ENCODE measurements at places on chromosomes 3 and 15. TPM values are rescaled to one million over a fixed set of nuclear protein-coding genes. Genes with fewer than 3 reads are reported as not detected.

Gene CMTM6
- 43.5 TPM for total RNA-seq

Gene TRPM1
- total RNA-seq = not detected

Gene ST3GAL6
- total RNA-seq = 0.68 TPM

Gene LYSMD4
- 4.4 TPM for total RNA-seq

Gene ALDH1A2
- 0.15 TPM for total RNA-seq

Gene GALK2
- total RNA-seq = 21.3 TPM

Gene PROS1
- total RNA-seq = 10.8 TPM

Gene RAD51
- total RNA-seq = 17.9 TPM

Gene ZNF660
- not detected for total RNA-seq

Gene KBTBD13
- total RNA-seq = not detected
